ENCODE measurements at places on chromosomes 6 and 20. TPM values are rescaled to one million over a fixed set of nuclear protein-coding genes. Genes with fewer than 3 reads are reported as not detected.

The ALDH5A1 gene
- total RNA-seq = 5.9 TPM

The NKX2-4 gene
- total RNA-seq = not detected

The MUC22 gene
- not detected for total RNA-seq

The PRND gene
- total RNA-seq = 46.4 TPM

The HLA-DOA gene
- 1.5 TPM for total RNA-seq

All from muscle of leg (tissue), 16 donors.